Activated CD8-positive, alpha-beta memory T cell treated with anti-CD3 and anti-CD28 coated beads for 1 hour (primary cell): ENCODE measurements at places on chromosomes 2 and 18.
A peak's percentile ranks its signal among the peaks of the same experiment; 100 is the strongest.

GRCh38 chr2:71000780-71001591, 6.3 kb upstream of the TEX261 start:
- peak; percentile 50 for DNase-seq

GRCh38 chr2:172922306-172922705, 153.3 kb upstream of the MAP3K20 start:
- no peak for DNase-seq

DNA sequence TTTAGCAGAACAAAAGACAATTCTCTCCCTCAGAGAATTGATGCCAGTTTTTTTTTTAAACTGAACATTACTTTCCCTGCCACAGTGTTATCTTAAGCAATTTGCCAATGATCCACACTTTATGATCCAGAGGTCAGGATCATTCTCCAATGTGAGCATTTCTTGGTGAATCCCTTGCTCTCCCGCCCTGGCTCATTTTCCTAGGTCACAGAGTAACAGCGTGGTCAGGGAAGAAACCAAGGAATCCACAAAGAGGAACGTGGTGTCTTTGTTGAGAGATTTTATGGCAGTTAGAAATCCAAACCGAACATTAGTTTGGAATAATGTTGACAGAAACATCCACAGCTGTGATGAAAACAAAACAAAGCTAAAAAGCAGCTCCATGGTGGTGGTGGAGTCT, 250.3 kb downstream of the TTC32 start:
- no peak for DNase-seq

- no peak for DNase-seq
Observed at GRCh38 chr2:164669291-164669690, 48.0 kb upstream of the GRB14 start.

DNA sequence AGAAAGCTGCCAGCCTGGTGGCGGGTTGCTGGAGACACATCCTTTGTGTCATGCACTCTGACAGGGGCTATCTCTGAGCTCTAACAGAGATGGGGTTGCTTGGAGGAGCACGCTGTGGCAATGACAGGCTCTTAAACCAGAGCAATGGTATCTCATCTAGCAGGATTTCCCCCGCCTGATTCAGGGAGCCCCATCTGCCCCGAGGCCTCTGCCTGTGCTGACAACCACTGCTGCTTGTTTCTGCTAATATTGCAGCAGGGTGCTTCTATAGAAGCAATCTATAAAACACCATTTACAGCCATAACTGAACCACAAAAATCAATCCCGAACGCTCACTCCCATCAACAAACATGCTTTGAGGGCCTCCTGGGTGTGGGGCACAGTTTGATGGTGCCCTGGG, 12.8 kb upstream of the DNPEP start:
- no peak for DNase-seq

DNA sequence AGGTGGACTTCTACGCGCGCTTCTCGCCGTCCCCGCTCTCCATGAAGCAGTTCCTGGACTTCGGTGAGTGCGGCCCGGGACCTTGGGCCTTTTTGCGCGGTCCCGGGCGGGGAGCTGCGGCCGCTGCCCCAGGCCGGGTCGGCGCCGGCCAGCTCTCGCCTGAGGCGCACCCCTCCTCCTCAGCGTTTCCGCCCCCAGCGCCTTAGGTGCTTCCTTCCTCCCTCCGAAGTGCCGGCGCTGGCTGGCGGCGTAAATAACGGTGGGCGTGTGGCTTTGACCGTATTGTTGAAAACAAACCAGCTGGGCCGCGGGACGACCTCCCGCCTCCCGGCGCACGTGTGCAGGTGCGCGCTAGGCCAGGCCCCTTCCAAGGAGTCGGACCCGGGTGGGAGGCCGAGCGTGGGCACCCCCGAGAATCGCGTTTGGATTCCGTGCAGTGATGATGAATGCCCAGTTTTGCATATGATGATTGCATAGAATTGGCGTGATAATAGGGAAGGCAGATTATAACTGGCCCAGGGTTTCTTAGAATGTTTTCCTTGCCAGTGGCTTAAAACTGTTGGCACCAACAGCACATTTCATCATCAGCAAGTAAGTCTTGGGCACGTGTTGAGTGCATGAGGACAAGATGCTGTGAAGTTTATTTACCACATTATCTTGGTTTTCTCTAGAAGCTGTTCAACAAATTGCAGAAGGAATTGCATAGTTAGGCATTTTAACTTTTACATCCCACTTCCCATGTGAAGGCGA, 569 bp downstream of the PDK1 start:
- peak; percentile 48 for DNase-seq

DNA sequence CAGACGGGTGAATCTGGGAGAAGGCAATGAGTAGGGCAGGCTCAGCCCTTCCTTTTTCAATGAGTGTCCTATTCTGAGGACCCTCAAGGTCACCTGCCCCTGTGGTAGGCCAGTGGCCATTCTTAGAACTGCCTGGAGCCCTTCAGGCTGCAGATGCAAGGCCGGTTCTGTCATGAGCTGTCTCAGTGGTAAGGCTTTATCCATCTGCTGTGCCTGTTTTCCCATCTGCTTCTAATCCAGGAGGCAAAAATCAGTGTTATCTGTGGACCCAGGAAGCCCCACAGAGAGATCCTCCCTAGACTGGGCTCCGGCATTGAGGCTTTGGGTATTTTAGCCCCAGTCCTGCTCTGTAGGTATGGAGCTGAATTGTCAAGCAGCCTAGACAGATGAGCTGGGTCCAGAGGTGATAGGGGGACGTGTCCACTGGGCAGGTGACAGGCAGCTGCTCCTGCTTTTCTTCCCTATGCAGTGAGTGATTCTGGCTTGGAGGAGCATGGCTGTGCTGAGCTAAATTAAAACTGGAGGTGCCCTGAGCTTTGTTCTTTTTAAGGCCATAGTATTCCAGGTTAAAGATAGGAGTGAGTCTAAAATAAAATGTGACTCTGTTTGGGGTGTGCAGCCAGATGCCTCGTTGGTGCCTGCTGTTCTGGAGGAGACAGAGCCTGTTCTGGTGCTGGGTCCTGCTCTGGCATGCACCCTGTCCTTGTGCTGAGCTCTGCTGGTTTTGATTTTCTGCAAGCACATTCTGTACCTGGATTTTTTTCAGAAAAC, 92.5 kb downstream of the FHOD3 start:
- DNase-seq = no peak

- DNase-seq = no peak
Observed at GRCh38 chr18:35201256-35201931, 39.4 kb upstream of the ZNF397 start.

- no peak for DNase-seq
Observed at GRCh38 chr2:163753726-163754125, 17.9 kb upstream of the FIGN start.

DNA sequence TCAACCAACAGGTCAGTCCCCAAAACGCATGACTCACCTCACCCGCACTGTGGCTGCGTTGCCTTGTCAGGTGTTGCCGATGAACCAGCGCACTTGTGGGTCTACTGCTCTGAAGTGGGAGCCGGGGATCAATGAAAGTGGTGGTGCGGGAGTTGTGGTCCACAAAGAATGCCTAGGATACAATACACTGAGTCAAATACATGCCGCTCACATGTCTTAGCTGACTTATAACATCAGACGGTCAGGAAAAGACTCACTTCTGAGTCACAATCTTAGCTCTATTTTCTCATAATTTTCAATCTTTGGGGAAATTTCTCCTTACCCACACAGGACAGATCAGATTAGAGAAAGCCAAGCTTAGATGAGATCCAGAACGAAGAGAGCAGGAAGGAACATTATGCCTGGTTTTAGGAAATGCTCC, 107.1 kb upstream of the STK17B start:
- DNase-seq = no peak

DNA sequence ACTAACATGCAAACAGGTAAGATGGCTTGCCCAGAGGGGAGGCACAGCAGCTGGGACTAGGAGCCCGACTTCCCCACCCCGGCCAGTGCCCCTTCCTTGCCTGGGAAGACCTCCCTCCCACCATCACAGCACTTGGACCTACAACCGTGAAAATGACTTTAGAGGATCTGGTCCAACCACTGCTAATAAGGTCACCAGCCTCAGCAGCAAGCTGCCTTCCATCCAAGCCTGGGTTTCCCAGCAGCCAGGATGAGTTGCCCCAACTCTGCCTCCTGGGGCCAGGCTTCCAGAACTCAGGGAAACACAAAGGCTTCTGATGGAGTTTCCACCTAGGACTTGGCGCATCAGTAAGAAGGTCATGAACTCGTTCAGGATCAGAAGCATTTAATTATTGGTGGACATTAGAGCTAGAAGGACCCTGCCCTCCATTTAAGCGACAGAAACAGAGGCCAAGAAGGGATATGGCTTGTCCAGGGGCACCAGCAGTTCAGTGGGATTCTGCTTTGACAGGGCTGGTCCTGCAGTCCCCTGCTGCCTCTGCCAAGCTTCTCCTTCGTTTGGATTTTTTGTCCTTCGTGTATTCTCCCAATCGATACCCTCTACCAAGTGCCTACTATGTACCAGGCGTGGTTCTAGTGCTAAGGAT, 403.0 kb upstream of the ID2 start:
- no peak for DNase-seq

DNA sequence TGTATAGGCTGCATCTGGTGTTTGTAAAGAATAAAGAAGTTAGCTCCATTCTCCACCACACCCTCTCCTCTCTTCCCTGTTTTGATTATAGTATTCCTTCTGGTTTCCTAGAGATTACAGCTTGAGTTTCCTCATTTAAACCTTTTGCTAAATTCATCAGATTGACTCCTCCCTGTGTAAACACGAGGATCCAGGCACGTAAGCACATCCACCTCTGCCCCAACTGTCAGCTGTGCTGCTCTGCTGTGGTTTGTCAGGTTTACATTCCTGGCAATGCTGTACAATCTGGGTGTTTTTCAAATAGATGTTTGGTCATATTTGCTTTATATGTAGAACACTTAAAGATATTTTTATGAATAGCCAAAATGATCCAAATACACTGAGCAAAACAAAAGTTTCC, 302.8 kb downstream of the PTGR3 start:
- no peak for DNase-seq

- DNase-seq = no peak
Observed at GRCh38 chr2:100642425-100642824, 79.6 kb downstream of the PDCL3 start.

DNA sequence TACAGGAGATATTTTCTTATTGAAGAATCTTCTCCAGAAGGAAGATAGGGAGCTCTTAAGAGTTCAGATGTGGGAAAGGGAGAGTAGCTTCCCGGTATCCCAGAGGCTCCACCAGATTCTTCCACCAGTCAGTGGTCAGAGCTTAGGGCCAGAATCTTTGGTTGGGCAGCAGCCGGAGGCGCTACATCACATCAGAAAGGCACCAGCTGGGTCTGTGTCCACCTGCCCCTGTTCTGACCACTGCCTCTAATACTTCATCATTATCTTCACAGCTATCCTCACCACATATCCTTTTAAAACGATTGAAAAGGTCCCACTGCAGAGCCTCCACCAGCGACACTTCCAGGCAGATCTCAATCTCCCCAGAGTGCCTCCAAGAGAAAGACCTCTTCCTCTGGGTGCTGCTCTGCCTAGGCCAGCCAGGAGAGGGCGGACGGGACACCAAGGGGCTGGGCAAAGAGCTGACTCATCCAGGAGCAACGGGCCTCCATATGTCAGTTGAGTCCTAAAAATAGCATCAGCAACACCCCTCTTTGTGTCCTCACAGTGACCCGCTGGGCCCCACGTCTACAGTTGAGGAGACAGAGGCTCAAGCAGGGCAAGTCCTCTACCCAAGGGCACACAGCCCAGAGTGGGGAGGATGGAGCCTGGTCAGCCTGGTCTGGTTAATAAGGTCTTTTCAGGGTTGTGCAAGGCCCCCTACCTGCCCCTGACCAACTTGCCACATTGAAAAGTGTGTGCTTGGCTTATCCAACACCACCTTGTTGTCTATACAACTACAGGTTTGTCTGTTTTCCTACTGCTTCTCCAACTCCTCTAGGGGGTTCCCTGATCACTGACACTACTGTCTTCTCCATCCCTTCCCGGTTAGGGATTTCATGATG, 81.2 kb downstream of the ADD2 start:
- DNase-seq = no peak

DNA sequence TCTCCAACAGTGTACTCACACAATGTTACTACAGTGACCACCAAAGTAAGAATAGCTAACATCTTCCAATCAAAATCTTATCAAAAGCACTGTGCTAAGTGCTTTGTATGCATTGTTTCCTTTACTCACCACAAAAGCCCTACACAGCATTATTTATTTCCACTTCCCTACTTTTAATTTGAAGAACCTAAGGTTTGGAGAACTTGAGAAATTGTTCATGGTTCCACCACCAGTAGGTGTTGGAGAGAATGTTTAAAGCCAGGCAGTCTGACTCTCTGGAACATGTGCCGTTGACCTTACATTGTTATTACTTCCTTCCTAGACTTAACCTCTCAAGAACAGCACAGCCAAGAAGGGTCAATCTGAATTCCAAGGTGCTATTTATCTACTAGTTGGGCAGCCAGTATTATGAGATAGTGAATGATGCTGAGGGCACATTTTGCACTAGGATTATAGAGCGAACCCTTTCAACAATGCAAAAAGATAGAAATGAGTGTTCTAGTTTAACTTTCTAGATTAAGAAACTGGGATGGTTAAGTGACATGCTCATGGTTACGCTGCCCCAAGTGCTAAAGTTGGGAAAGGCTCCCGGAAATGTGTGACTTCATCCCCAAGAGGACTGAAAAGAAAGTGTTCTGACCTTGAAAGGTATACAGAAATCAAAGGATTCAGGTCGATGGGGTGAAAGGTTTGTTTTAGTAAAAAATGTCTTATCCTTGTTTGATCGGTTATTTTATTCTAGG, 55.2 kb upstream of the FAM136A start:
- no peak for DNase-seq

DNA sequence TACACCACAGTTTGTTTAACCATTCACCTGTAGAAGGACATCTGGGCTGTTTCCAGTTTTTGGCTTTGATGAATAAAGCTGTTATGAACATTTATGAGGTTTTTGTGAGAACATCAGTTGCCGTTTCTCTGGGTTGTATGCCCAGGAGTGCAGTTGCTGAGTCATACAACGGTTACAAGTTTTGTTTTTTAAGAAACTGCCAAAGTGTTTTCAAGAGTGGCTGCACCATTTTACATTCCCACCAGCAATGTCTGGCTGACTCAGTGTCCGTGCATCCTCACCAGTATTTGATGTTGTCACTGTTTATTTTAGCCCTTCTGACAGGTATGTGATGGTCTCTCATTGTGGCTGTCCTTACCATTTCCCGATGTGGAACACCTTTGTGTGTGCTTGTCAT, 48.0 kb upstream of the GPR17 start:
- no peak for DNase-seq

GRCh38 chr18:23550898-23551297, 35.4 kb downstream of the NPC1 start:
- no peak for DNase-seq

DNA sequence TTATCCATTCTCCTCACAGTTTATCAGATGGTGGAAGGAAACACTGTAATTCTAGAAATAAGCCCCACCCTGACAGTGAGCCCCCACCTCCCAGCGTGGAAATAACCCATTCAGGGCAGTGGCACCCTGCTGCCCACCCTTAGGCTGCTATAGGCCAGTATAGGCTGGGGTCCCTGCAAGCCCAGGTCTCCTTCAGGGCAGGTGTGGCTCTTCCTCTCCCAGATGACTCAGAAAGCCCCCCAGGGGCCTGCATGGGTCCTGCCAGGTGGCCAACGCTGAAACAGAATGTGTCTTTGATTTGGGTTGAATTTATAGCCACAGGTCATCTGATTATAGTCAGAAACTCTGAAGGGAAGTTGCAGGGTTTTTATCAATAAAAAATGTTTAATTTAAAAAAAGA, 136.4 kb downstream of the SH3RF3 start:
- DNase-seq = no peak

- no peak for DNase-seq
Observed at GRCh38 chr18:14031053-14031452, 101.2 kb downstream of the ZNF519 start.
